ENCODE measurements at places on chromosomes 2 and 18. TPM values are rescaled to one million over a fixed set of nuclear protein-coding genes. Genes with fewer than 3 reads are reported as not detected.
A peak's percentile ranks its signal among the peaks of the same experiment; 100 is the strongest.

LMAN1 gene
- total RNA-seq, result 150 TPM

GPR75 gene
- total RNA-seq, result 4.0 TPM

DNA sequence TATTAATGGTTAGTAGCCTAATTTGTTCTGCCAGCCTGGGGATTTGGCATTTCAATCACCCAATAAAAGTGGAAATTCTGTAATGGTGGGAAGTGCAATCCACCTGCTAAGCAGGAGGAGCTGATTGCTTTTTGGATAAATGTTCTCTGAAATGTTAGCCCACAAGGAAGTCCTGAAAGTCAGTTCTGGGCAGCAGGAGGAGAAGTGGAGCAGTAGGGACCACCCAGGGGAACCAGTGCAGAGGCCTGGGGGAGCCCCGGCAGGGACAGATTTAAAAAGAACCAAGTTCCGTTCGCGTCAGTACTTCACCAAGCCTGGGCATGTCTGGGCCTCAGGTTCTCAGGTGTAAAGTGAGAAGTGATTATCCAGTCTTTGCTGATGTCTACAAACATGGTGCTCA is 248.5 kb upstream of the RAB6C start:
- DNase-seq, result peak; percentile 17

GKN2 gene
- not detected for total RNA-seq

DNA sequence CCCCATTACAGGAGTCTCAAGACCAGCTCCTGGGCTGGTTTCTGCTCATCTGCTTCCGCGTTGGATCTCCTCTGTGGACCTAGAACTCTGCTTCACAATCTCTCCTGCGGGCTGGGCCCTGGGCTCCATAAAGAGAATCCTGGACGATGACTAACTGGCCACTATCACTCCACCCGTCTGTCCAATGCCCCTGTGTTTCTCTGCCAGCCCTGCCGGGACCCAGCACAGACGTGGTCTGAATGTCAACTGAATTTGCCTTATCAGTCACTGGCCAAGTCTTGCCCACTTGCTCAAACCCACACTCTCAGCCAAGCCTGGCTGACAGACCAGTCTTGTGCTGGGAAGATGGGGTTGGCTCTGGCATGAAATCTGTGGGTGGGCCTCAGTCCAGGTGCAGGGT is 17.4 kb downstream of the KIF3C start:
- DNase-seq, result no peak

All from endodermal cell (in vitro differentiated cells).